ENCODE measurements at places on chromosomes 12 and 14.

DNA sequence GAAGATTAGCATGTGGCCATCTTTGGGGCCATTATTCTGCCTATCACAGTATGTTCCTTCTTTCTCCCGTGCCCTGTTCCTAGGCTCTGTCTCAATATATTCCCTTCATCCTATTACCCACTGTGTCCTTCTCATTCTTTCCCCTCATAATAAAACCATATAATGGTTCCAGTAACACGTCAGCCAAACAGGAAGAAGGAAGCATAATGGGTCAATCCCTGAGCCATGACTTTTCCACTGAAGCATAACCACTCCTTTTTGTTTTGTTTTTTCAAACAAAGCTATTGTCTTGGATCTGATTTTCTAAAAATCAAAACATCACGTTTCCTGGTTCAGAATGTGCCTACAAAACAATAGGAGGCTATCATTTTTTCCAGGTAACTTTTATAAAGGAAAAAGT lies 21.3 kb upstream of the RHOJ start:
- DNase-seq: no peak

GRCh38 chr12:128140551-128140950 lies 126.4 kb upstream of the TMEM132C start:
- no peak for DNase-seq

DNA sequence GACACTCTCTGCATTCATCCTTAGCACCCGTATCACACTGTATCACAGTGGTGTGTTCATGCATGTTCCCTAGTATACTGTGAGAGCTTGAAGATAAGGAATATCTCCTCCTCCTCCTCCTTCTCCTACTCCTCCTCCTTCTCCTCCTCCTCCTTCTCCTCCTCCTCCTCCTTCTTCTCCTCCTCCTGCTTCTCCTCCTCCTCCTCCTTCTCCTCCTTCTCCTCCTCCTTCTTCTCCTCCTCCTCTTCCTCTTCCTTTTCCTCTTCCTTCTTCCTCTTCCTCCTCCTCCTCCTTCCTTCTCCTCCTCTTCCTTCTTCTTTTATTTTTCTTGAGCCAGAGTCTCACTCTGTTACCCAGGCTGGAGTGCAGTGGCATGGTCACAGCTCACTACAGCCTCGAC lies 27.1 kb downstream of the DAO start:
- DNase-seq: no peak

DNA sequence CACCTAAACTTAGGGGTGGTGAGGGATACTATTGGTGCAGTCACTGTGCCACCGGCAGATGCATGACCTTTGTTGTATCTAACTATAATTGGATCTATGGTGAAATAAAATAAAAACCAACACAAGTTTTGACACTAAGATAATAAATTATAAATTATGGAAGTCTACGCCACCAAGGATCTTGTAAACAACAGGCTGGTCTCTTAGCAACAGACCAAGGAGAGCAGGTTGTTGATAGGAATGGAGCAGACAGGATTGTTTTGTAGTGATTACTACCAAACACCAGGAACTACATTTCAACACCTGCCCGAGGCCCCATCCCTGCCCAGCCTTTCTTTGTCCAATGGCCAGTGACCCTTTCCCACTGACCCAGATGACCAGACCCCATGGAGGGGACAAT lies 1178.0 kb downstream of the VRK1 start:
- DNase-seq: no peak

- no peak for DNase-seq
Observed at GRCh38 chr12:25623816-25624215, 70.7 kb upstream of the LMNTD1 start.

DNA sequence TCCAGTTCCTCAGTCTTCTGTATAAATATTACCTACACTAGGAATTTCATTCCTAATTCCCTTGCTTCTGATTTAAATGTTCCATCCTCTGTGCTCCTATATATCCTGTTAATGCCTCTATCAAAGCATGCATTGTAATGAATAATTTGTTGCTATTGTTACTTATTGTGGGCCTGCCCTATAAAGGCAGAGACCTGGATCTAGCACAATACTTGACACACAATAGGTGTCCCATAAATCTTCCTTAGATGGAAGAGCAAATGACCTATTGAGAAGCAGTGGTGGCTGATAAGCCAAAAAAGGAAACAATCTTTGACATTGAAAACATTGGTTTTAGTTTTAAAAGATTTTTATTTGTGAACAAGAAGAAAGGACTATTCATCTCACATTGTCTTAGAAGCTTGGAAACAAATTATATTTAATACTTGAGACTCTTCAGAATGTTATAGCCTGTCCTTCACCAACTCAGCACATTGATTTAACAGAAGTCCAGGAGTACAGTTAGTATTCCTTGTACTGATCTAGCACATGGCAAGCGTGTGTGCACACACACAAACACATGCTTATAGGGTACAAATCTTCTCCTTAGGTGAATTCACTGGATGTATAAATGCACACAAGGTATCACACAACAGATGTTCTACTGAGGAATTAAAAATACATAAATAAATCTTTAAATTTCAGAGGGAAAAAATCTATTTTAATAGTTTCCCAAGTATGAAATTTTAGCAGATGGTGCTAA lies 135.9 kb downstream of the DUSP6 start:
- no peak for DNase-seq

Measured in stimulated activated CD4-positive, alpha-beta T cell treated with anti-CD3 and anti-CD28 coated beads, Interleukin-4, amount 100 ng/mL, for 1 hour (primary cell).